HepG2 (cell line): ENCODE measurements at places on chromosomes 16 and 17. TPM values are rescaled to one million over a fixed set of nuclear protein-coding genes. Genes with fewer than 3 reads are reported as not detected.

The CFAP97D1 gene
- 0.02 TPM in 1 of 2 replicates, not detected in the other for total RNA-seq

The KRTAP4-6 gene
- not detected in 2 replicates for total RNA-seq

The LRRC37A gene
- 0.67 and 0.97 TPM in 2 replicates for total RNA-seq

The SPIRE2 gene
- total RNA-seq = 7.6 and 13.3 TPM in 2 replicates

DNA sequence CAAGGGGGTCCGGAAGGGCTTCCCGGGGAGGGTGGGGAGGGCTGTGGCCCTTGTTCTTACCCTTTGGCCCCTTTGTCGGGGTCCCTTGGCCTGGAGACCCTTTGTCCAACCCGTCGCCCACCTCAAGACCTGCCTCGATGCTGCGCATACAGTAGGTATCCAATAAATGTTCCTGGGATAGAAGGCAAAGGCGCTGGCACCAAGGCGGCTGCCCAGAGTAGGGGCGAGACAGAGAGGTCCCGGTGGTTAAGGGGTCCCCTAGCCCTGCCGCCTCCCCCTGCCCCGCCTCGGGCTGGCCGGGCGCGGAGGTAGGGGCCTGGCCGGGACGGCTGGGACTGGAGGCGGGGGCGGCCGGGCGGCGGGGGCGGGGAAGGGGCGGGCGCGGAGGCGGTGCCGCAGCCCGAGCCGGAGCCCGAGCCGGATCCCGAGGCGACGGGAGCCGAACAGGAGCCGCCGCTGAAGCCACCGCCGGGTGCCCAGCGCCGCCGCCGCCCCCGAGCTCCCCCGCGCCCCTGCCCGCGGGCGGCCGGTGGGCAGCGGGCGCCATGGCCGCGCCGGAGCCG, at the start of gene NHERF2:
TSS of gene NHERF2 (plus strand) at position 442 of the 563 bp plus-strand sequence. CDS start at position 546, 104 bp downstream.
- H3K27me3 ChIP-seq = peaks cover 9% of the 10 kb centered on the region; the same call in 1 of the 3 replicates
- peak within 1 kb of the TSS; percentile 79 for H3K4me3 ChIP-seq
- no peak within 1 kb of the TSS for H3K27ac ChIP-seq

- no peak overlapping the region for H3K4me3 ChIP-seq
- H3K27me3 ChIP-seq = no peaks in the 10 kb centered on the region
- H3K36me3 ChIP-seq = no peaks in the 10 kb centered on the region
- no peak for DNase-seq
- no peaks in the 10 kb centered on the region for H3K4me1 ChIP-seq
- H3K27ac ChIP-seq = no peak overlapping the region
Observed at GRCh38 chr16:77579351-77579891, 142.9 kb upstream of the NUDT7 start.

DNA sequence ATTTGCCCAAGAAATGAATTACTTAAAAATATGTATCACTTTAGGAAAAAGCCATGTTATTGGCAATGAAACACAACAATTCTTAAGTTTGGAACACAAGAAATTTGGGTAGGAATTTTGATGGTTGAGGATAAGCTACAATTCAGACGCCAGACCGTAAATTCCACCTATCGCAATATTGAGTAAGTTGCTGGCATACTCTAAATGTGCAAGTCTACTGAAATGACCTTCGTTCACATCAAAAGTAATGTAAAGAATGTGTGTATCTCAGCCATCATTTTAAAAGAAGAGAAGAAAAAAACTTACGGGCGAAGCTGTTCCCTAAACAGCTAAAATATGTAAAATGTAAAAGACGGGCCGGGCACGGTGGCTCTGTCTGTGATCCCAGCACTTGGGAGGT, 33.4 kb downstream of the UBE2G1 start:
- peaks cover 21% of the 10 kb centered on the region for H3K4me1 ChIP-seq
- no peak for DNase-seq
- H3K4me3 ChIP-seq = no peak overlapping the region

DNA sequence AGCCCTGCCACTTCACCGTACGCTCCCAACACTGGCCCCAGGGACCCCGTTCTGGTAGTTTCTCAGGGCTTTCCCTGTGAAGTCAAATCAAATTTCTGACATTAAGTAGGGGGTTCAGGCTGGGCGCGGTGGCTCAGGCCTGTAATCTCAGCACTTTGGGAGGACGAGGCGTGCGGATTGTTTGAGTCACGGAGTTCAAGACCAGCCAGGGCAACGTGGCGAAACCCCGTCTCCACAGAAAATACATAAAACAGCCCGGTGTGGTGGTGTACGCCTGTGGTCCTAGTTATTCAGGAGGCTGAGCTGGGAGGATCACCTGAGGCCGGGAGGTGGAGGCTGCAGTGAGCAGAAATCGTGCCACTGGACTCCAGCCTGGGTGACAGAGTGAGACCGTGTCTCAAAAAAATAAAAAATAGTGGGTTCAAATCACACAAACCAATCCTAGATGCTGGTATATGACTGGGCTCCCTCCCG, 632 bp downstream of the CYBC1 start:
- H3K27ac ChIP-seq = peak overlapping the region; percentile 66
- no peaks in the 10 kb centered on the region for H3K27me3 ChIP-seq
- no peaks in the 10 kb centered on the region for H3K36me3 ChIP-seq
- peak overlapping the region; percentile 73 for H3K4me3 ChIP-seq
- no peak for DNase-seq

- H3K4me3 ChIP-seq = peak overlapping the region; percentile 85
- peak overlapping the region; percentile 95 for H3K27ac ChIP-seq
- no peaks in the 10 kb centered on the region for H3K27me3 ChIP-seq
- DNase-seq = no peak
- H3K36me3 ChIP-seq = no peaks in the 10 kb centered on the region
Observed at GRCh38 chr16:71896764-71897368, 1.5 kb downstream of the IST1 start.

GRCh38 chr17:44044071-44044470, 22.4 kb downstream of the LSM12 start:
- no peak for DNase-seq
- H3K4me3 ChIP-seq = no peak overlapping the region
- no peak overlapping the region for H3K27ac ChIP-seq
- H3K4me1 ChIP-seq = peaks cover 11% of the 10 kb centered on the region

GRCh38 chr17:44997733-44998520, 29.8 kb upstream of the C1QL1 start:
- peaks cover 33% of the 10 kb centered on the region for H3K27me3 ChIP-seq
- no peak overlapping the region for H3K27ac ChIP-seq
- no peak overlapping the region for H3K4me3 ChIP-seq
- peaks cover 12% of the 10 kb centered on the region for H3K4me1 ChIP-seq
- no peaks in the 10 kb centered on the region for H3K36me3 ChIP-seq

DNA sequence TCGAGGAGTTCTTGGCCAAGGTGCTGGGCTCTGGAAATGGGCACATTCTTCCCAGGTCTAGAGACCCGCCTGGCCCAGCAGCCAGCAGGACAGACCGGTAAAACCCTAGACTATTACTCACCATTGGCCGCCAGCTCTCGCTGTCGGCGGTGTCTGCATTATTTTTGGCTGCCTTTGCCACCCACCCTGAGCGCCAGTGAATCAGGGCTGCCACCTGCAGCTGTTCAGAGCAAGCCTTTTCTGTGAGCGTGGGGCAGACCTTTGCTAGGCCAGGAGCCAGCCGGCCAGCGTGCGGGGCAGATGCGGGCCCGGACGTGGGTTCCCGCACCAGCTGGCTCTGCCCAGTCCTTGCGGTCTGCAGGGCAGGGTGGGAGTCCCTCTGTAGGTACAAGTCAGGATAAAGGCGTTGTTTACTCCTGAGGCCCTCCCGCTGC, 15.8 kb upstream of the CLEC18A start:
- peaks cover 56% of the 10 kb centered on the region for H3K36me3 ChIP-seq
- no peak overlapping the region for H3K4me3 ChIP-seq
- no peaks in the 10 kb centered on the region; the same call in 1 of the 2 replicates for H3K4me1 ChIP-seq
- no peaks in the 10 kb centered on the region for H3K27me3 ChIP-seq
- DNase-seq = no peak

GRCh38 chr17:36979565-36979941, 30.8 kb downstream of the AATF start:
- H3K27me3 ChIP-seq = no peaks in the 10 kb centered on the region
- H3K36me3 ChIP-seq = no peaks in the 10 kb centered on the region; the same call in 1 of the 2 replicates
- H3K4me1 ChIP-seq = no peaks in the 10 kb centered on the region
- DNase-seq = no peak
- no peak overlapping the region for H3K4me3 ChIP-seq

DNA sequence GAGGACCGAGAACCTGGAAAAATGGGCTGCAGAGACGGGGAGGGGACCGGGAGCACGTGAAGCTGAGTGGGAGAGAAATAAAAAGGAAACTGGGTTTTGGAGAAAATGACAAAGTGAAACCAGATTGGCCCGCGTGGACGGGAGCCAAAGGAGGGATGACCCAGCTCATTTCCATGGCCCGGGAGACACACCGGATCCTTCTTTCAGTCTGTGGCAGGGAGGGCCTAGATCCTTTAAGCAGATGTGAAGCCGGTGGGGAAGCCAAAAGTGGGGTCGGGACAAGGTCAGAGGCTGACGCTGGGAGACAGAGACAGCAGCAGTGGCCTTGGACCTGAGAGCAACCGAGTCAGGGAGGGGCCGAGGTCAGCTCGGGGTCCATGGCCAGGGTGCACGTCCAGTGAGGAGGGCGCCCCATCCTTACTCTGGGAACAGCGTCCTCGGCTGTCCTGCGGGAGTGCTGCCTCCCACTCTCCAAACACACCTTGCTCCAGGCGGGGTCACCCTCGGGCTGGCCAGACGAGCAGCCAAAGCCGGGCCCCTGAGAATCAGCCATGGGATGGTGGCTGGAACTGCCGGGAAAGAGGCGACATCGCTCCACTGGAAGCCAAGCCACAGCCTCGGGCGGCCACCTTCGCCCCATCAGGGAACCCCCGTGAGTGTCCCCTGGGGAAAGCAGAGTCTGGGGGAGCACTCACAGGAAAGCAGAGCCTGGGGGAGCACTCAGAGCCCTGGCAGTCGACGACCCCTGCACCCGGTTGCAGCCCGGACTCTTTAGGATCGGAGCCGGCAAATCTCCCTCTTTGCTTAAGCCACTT, 17.3 kb downstream of the CA5A start:
- peaks cover 81% of the 10 kb centered on the region for H3K36me3 ChIP-seq
- DNase-seq = no peak
- H3K4me1 ChIP-seq = no peaks in the 10 kb centered on the region
- H3K4me3 ChIP-seq = no peak overlapping the region
- H3K27ac ChIP-seq = no peak overlapping the region

- H3K4me3 ChIP-seq = peak overlapping the region; percentile 97
- H3K27me3 ChIP-seq = no peaks in the 10 kb centered on the region; the same call in 2 of the 3 replicates
- DNase-seq = peak; percentile 71
Observed at GRCh38 chr17:42153919-42154742, 658 bp downstream of the RAB5C start.

- H3K27ac ChIP-seq = no peak overlapping the region
- H3K36me3 ChIP-seq = no peaks in the 10 kb centered on the region
- H3K4me1 ChIP-seq = no peaks in the 10 kb centered on the region
- H3K27me3 ChIP-seq = no peaks in the 10 kb centered on the region
Observed at GRCh38 chr17:21573961-21574610, 118.2 kb upstream of the KCNJ18 start.

GRCh38 chr17:75249564-75249963, 11.8 kb downstream of the GGA3 start:
- peaks cover 33% of the 10 kb centered on the region for H3K36me3 ChIP-seq
- DNase-seq = no peak

DNA sequence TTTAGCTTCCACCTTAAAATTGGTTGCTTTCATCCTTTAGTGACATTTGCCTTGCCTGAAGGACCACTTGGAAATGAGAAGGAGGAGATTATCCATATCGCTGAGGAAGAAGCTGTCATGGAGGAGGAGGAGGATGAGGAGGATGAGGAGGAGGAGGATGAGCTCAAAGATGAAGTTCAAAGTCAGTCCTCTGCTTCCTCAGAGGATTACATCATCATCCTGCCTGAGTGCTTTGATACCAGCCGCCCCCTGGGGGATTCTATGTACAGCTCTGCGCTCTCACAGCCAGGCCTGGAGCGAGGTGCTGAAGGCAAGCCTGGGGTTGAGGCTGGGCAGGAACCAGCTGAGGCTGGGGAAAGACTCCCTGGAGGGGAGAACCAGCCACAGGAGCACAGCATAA, 11.5 kb upstream of the TMEM106A start:
- H3K27ac ChIP-seq = no peak overlapping the region
- no peak overlapping the region for H3K4me3 ChIP-seq
- DNase-seq = no peak

GRCh38 chr17:50027172-50027880, 28.6 kb upstream of the ITGA3 start:
- DNase-seq = no peak
- H3K4me1 ChIP-seq = peaks cover 7% of the 10 kb centered on the region
- H3K36me3 ChIP-seq = no peaks in the 10 kb centered on the region
- no peak overlapping the region for H3K27ac ChIP-seq
- H3K4me3 ChIP-seq = no peak overlapping the region
- no peaks in the 10 kb centered on the region; the same call in 1 of the 2 replicates for H3K27me3 ChIP-seq
